Stimulated activated CD4-positive, alpha-beta T cell treated with anti-CD3 and anti-CD28 coated beads, Interleukin-15, amount 100 ng/mL, for 1 hour (primary cell): ENCODE measurements at places on chromosomes 7 and 10.
A peak's percentile ranks its signal among the peaks of the same experiment; 100 is the strongest.

GRCh38 chr7:30977896-30978564 is 14.3 kb downstream of the GHRHR start:
- no peak for DNase-seq

DNA sequence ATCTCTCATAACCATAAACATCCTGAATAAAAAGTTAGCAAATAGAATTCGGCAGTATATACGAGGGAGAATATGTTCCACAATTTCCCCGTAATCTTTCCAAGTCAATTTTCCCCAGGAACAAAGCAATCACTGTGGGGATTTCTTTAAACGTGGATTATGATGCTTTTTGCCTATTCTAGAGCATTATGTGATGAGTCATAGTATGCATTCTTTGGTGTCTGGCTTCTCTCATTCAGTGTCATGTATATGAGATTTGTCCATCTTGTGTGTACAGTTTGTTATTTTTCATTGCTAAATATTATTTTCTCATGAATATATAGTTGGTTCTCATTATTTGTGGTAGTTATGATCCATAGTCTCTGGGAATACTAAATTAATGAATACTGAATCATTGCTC is 9.9 kb upstream of the OR9A4 start:
- DNase-seq = no peak

DNA sequence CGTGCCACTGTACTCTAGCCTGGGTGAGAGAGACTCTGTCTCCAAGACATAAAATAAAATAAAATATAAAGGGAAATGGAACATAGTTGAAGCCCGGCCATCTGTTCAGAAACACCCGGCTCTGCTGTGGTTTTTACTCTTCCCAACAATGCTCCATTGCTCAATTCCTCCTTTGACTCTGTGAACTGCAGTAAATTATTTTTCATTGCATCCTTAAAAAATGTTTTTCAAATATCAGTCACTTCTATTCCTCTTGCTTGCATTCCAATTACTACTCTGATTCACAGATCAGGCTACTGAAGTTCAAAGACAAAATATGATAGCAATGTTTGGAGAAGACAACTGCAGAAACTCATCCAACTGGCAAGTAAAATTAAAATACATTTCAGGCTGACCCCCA is 983.0 kb downstream of the SORCS1 start:
- no peak for DNase-seq

GRCh38 chr10:29243750-29244149 is 45.1 kb upstream of the LYZL1 start:
- DNase-seq = no peak

- no peak for DNase-seq
These were observed 192.6 kb upstream of the FRMD4A start for GRCh38 chr10:14523286-14523685.

- no peak for DNase-seq
These were observed 120.9 kb downstream of the CACNB2 start for GRCh38 chr10:18261063-18261610.

- DNase-seq = no peak
These were observed 58.1 kb upstream of the LBX1 start for GRCh38 chr10:101287183-101287996.

- DNase-seq = no peak
These were observed 240.2 kb downstream of the PTEN start for GRCh38 chr10:88103576-88103975.

DNA sequence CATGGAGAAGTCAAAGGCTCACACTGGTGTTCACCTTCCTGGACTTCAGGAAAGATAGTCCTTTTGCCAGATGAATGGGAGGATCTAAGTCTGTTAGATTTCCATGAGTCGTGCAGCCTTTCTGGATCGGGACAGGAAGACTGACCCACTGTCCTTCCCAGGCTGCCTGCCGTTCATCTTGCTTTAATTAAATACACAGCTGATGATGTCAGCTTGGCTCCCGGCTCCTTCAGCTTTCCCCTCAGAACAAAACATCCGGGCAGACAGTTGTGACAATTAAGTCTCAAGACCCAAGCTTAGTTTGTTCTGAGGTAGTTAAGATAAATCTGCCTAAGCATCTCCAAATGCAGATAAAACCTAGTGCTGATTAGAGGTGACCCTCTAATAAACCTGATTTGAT is 58.6 kb downstream of the AUTS2 start:
- no peak for DNase-seq

GRCh38 chr10:86661161-86662025 is 6.9 kb upstream of the LDB3 start:
- no peak for DNase-seq

DNA sequence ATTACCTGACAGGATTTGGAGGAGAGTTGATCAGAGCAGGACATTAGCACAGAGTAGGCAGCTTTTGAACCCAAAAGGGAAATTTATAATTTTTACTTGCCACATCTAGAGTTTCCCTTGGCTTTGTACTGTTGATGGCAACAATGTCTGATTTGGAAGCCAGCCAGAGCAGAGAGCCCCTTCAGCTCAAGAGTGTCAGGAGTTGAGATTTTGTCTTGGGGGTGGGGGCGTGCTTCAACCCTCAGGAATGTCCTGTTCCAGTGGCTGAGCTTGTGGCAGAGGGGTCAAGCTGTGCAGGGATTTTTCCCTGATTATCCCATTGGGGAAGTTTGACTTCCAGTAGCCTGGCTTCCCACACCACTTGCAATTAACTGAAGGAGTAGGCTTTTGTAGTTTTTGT is 27.0 kb downstream of the SP4 start:
- no peak for DNase-seq

GRCh38 chr7:44631458-44632115 is 25.2 kb downstream of the OGDH start:
- no peak for DNase-seq

GRCh38 chr10:34584164-34584563 is 230.9 kb downstream of the PARD3 start:
- DNase-seq = no peak

DNA sequence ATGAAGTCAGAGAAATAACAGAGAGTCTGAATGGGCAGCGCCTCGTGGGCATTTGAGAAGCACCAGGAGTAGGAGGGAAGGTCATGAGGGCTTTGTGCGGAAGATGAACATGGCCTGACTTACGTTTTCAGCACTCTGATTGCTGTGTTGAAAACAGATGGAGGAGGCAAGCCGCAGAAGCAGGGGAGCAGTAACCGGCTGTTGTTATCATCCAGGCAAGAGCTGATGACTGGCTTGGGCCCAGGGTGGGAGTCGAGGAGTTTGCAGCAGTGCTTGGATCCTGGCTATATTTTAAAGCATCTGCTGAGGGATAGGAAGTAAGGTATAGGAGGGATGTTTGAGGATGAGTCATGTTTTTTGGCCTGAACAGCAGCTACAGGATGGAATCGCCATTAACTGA is 12.7 kb upstream of the PDLIM1 start:
- no peak for DNase-seq

DNA sequence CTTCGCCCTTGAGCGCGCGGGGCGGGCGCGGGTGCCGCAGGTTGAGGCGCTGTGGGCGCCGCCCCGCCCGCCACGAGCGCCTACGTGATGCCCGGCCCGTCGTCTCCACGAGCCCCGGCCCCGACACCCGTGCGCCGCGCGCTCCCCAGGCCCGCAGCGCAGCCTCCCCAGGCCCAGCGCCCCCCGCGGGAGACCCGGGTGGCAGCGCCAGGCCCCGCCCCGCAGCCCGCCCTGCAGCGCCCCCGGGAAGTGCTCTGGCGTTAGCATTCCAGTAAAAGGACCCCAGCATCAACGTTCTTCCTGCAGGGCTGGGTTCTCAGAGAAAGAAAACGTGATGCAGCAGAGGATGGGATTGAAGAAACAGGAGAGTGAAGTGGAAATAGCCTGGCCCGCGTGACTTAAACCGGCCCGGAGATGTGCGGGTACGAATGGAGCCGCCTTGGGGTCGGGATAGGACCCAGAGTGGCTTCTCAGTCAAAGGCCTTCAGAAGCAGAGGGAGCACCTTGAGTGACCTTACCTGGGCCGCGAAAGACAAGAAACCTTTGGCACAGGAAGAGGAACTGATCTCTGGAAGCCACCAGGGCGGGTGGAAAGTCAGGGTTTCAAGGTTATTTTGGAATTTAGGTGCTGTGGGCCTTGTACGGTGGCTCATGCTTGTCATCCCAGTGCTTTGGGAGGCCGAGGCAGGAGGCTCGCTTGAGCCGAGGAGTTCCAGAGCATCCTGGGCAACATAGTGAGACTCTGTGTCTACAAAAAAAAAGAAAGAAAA is 1.8 kb downstream of the PFKP start:
- DNase-seq = no peak

- no peak for DNase-seq
These were observed 24.9 kb downstream of the PRLHR start for GRCh38 chr10:118570591-118570990.

DNA sequence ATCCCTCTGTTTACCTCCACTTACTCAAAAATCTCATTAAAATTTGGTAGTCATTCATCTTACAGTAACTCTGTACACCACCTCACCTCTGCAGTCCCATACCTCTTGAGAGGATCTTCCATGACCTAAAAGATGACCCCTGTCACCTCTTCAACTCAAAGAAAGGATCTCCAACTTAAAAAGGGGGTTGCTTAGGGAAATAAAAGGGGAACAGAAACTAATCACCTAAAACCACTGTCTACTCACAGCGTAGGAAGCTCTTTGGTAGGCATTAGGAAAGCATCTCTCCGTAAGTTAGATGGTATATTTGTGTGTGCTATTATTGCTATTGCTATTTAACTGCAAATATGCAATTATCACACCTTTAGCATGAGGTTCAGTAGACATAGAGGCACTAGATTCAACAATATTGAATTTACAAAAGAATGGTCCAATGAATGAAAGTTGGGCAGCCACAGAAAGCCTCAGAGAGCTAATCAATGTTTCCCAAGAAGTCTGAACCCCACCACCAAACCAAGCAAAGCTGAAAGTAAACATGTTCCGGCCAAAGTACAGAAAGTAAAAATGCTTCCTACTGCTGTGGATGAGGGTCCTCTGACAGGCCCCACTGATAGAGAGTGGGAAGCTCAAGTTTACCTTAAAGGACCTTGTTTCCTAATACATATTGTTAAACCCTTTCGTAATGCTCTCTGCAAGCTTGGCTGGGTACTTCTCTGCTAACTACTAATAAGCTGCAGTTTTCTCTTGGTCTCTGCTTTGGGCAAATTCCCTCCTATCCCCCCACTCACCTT is 105.8 kb downstream of the GRM8 start:
- DNase-seq = no peak

DNA sequence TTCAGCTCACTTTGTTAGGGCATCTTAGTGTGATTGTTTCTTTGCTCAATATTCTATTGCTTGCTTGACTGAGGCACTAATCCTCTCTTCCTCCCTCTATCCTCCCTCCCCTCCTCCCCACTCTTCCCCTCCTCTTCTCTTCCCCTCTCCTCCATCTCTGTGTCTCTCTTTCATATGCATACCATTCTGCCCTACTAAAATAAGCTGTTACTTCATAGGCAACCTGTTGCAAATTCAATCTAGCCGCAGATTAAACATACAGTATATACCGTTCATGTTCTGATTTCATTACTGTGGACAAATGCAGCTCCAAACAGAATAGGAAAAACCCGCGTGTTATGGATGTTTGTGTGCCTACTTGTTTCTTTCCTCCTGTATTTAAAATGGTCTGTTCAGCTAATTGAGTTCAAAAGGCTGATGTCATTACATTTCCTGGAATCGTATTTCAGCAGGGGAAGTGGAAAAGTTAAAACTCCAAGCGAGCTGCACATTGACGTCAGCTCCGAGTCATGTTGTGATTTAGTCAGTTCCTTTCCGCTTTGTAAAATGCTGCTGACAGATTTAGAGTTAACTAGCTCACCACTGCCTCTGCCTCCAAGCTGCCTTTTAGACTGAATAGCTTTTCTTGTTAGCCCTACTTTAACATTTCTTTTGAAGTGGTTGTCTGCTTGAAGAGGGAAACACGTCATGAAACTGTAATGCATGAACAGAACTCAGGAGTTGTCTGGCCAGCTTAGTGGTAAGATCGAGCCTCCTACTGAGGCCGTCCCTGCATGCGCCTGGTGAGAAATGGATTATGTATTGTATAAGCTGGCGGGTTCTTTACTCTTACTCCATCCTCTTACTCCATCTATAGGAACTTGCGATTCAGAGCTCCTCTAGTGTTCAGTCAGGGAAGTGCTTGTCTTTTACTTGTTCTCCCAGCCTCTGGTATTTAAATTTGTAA is 69.0 kb downstream of the CREM start:
- DNase-seq = peak; percentile 49

DNA sequence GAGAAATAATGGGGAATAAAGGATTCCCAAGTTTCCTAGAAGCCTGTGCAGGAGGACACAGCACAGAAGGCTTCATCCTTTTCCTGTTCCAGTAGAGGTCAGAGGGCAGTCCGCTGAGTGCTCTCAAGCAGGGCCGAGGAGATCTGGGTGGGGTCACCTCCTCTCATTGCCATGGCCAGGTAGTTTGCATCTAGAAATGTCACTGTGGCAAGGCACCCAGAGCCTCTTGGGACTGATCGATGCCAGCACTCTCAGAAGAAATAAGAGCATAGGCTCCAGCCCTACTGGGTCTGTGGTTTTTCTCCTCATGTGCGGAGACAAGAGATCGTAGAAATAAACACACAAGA is 7.9 kb downstream of the NUB1 start:
- DNase-seq = no peak

DNA sequence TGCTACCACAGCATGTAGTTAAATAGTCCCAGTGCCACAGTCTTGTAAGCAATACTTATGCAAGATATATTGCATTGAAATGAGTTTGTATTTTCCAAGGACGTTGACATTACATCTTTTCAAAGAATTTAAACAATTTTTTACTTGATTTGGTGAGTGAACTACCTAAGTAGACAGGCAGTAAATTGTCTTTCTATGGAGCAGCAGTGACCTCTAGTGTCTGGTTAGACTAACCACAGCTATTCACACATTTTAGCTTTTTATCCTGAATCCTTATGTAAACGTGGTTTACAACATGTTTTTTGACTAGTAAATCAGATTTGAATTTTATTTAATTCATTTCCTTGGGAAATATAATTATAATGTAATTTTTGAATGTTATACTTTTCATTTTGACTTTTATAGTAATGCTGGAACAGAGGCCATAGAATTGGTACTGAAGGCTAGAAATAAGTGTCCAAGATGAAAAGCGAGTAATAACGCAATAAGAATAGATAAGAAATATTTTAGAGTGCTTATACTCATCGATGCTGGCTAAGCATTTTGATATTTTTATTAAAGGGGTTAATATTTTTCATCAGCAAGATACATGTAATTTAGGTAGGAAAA is 5.6 kb downstream of the LRRTM3 start:
- no peak for DNase-seq

DNA sequence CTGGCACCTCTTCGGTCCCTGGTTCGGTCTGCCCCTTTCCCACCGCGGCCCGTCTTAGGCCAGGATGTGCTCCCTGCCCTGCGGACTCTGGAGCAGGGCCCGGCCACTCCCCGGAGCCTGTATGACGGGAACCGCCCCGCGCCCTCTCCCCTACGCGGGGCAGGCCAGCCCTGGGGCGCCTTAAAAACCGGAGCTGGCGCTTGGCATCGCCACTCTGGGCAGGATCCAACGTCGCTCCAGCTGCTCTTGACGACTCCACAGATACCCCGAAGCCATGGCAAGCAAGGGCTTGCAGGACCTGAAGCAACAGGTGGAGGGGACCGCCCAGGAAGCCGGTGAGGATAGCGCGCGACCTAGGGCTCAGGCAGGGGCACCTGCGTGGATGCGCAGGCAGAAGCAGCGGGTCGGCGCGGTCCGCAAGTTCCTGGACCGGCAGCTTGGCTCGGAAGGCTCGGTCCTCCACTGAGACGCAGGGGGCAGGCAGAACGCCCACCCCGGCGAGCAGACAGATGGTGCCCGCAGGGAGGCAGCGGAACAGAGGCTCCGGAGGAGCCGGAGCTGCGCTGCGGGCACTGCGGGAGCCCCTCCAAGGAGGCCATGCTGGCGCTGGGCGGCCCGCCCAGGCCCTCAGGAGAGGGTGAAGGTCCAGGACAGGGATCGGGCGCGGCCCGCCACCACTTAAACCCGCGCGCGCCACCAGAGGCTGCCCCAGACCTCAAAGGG is at the start of gene ADIRF:
Gene ADIRF (plus strand): TSS at position 212 of the 723 bp plus-strand sequence. CDS start 63 bp downstream, at position 275.
- DNase-seq = no peak

- DNase-seq = no peak
These were observed 38.6 kb downstream of the ITGA8 start for GRCh38 chr10:15681076-15681475.
